ENCODE measurements at places on chromosomes 7 and 10.

DNA sequence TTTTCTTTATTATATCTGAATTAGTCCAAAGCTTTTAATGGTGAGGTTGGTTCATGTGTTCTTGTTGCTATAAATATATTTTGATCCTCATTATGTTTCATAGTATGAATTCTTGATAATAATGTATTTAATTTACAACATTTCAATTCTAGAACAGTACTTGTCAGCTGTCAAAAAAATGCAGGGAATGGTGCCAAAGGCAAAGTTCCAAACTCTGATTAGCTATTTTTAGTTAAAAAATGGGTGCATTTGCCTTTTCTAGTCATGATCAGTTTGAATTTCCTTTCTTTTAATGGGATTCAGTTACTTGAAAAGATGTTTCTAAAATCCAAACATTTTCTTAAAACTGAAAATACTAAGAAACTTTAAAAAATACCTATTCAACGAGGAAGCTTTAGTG, 49.6 kb downstream of the ANKIB1 start:
- no peak for DNase-seq

DNA sequence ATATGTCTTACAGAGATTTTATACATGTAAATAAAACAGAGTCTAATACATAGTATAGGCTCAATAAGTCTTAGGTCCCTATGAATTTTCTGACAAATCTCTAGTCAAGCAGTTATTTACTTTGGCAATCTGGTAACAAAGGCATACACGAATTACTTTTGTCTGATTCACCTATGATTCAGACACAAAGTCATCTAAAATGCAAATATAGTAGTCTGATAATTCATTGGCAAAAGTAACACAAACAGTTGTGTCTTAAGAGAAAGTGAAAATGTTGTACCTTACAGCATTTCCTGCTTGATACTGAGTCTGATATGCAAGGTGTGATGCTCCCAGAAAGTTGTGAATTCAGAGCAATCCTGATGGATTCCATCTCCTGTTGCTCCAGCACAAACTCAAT, 209.4 kb upstream of the PRSS1 start:
- peak; percentile 78 for DNase-seq

GRCh38 chr10:111072232-111072631, 4.6 kb upstream of the ADRA2A start:
- DNase-seq, result peak; percentile 10

DNA sequence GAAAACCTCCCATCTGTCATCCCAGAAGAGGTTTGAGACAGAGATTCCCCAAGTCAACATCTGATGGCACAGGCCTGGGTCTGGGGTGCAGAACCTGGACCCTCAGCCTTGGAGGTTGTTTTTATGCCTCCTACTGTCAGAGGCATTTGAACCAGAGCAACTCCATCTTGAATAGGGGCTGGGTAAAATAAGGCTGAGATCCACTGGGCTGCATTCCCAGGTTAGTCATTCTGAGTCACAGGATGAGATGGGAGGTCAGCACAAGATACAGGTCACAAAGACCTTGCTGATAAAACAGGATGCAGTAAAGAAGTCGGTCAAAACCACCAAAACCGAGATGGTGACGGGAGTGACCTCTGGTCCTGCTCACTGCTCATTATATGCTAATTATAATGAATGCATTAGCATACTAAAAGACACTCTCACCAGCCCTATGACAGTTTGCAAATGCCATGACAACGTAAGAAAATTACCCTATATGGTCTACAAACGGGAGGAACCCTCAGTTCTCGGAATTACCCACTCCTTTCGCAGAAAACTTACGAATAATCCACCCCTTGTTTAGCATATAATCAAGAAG, 92.0 kb downstream of the ITGA8 start:
- DNase-seq, result no peak

- no peak for DNase-seq
These were observed 8.2 kb downstream of the AGFG2 start for GRCh38 chr7:100546926-100547800.

DNA sequence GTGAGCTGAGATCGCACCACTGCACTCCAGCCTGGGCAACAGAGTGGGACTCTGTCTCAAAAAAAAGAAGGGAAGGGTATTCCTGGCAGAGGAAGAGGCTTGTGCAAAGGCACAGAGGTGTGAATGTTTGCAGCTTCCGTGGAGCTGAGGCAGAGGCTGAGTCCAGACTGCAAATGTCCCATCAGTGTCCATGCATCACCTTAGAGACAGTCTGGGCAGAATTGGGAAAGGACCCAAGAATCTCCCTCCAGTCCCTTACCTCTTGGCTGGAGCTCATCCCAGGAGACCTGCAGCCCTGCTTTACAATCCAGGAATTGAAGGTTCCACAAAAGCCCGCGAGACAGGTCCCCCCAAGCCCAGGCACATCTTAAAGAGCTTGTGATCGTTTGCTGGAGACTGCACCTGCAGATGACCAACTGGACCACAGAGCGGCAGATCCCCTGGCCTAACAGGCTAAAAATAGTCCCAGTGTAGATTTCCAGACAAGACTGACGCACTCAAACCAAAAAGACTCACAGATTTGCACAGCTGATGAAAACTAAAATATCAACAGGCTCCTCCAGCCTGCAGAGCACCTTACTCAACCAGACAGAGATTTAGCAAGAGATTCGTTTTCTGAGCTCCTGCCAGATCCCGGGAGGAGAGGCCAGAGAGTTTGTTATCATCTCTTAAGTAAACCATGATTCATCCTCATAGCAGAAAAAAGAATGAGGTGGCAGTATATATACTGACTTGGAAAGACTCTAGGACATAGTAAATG, 22.9 kb upstream of the NANOS1 start:
- DNase-seq, result peak; percentile 98

- no peak for DNase-seq
These were observed 20.3 kb downstream of the DRGX start for GRCh38 chr10:49375611-49376010.

DNA sequence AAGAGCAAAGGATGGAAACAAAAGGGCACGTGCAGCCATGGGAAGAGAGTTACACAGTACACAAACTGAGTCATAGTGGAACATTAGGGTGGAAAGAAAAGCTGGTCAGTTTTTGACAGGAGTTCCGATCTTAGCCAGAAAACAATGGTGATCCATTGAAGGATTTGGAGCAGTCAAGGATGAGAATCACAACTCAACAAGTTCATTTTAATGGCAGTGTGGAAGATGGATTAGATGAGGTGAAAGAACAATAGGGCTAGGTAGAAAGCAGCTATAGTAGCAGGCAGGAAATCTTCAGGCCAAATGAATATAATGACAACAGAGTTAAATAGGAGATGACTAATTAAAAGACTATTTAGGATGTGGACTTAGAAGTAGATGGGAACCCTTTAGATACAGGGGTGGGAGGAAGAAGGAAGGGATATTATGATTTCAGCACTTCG, 136.3 kb downstream of the DOCK4 start:
- DNase-seq, result peak; percentile 70

DNA sequence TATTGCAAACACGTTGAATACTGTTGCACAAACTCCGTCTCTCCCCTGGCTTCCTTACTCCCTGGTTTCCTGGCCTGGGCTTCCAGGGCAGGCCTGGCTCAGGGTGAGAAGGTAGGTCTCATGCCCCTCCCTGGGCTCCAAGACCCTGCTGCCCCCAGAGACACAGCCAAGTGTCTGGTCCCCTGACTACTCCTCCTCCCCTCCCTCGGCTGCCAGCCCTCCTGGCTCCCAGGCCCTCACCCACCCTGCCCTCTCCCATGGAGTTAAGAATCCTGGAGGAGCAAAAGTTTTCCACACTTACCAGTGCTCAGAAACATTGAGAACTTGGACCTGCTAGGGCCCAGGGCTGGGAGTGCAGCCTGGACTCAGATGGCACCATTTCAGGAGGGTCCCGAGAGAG, 47.2 kb upstream of the RABGEF1 start:
- no peak for DNase-seq

GRCh38 chr7:30983914-30984247, 20.1 kb downstream of the GHRHR start:
- no peak for DNase-seq

DNA sequence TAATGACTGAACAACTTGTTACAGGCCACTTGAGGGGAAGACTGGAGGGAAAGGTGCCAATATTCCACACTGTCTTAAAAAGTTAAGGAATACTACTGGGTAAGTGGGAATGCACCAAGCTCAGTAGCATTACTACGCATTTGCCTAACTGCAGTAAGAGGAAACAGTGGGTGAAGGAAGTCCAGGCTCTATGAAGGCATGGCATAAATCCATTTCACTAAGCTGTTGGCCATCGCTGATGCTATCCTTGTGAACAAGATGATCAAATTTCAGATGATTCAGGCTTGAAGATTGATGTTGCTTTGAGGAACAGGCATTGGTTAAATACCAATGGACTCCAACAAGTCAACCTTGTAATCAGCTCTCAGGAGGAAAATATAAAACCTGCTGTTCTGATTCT, 44.2 kb upstream of the TES start:
- peak; percentile 29 for DNase-seq

DNA sequence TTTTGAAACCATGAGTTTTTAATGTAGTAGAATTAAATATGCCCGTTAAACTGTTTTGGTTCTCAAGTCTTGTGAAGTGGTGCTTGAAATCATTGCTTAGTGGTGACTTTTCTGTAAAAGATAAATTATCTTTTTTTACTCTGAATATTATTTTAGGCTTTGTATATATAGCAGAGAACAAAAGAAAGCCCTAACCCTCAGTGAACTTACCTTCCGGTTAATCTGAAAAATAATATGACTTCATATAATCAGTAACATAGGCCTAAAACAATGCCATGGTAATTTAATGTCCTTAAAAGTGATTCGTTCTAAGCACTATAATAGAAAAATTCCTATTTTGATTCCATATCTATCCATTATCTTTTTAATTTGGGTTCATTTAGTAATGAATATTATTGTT, 21.8 kb downstream of the AKAP9 start:
- no peak for DNase-seq

GRCh38 chr7:11843113-11843765, 11.2 kb upstream of the THSD7A start:
- no peak for DNase-seq

DNA sequence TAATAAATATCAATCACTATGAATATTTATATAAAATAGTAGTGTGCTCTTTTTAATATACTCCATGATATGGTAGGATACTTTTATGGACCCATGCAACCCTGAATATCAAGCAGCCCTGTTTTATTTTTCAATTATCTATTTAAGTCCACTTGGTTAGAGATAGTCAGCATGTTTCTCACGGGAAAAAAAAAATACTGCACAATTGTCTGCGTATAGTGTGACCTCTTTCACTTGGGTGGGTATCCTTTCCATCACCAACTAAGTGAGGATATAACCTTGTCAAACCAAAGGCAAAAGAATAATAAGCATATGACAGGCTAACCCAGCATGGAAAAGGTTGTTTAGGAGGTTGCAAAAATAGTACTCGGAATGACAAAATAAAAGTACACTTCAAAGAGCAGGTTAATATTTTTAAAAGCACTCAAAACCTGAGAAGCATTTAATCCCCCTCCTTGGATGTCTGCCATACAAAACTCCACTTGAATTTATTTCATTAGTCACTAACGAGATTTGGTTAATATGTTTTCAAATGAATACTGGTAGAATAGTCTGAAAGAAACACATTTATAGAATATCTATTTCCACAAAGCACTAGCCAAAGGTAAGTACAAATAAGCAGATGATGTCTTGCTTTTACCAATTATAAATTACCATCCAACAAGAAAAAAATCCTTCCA, 76.5 kb downstream of the IMMP2L start:
- no peak for DNase-seq

- DNase-seq, result no peak
These were observed 41.6 kb downstream of the ABLIM1 start for GRCh38 chr10:114616516-114616915.

DNA sequence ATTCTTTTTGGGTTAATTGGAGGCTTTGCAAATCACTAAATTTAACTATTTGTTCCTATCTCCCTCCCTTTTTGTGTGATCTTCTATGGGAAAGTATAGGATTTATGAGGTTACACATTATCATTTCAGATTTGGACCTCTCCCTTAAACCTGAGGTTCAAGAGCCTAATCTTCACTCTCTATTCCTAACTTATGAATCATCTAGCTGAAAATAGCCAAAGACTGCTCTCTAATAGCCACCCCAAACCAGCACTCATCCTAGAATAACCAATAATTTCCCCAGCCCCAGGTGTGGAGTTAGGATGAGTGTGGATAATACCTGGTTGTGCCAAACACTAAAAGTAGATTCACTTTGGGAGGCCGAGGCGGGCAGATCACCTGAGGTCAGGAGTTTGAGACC, 499.2 kb downstream of the GFRA1 start:
- DNase-seq, result no peak

- no peak for DNase-seq
These were observed 457 bp downstream of the ACADSB start for GRCh38 chr10:123009105-123009820.

DNA sequence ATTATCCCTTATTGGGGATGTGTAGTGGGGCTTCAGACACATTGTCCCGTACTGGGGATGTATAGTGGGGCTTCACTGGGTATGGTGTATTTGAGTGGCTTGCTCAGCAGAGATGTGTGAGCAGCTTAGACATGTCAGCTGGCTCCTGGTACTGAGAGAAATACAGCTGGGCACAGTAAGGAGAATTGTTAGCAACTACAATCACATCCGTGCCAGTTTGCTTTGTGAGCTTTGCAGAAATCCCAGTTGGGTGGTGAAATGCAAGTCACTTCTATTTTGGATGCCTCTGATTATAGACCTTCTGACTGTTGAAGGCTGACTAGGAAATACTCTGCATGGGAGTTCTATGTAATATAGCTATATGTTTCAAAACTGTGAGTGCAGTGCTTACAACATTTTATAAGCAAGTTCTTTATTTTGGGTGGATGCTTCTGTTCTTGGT, 10.8 kb downstream of the CCNY start:
- DNase-seq, result no peak
